ENCODE measurements at places on chromosomes 6 and 20.

- DNase-seq, result peak; percentile 6
Measured at GRCh38 chr6:35449287-35449881, 2.8 kb upstream of the FANCE start.

GRCh38 chr20:23242556-23243180, 107.9 kb upstream of the NXT1 start:
- DNase-seq, result no peak

GRCh38 chr6:161064915-161065314, 73.3 kb downstream of the MAP3K4 start:
- DNase-seq, result no peak

DNA sequence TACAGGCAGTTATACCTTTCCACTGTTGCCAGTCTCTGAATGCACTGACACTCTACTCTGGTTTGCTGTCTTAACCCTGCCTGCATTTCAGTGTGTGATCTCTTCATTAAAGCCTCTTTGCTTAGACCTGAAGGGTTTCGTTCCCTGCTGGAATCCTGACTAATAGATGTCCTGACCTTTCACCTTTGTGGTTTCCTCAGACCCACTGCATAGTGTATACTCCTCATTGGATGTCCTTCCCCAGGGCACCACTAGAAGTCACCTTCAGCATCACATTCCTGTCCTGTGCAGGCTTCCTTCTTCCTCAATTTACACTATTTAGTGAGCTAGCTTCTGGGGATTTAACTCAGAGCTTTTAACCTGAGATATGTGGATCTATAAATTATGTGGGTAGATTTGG, 120.6 kb downstream of the RCAN2 start:
- no peak for DNase-seq

DNA sequence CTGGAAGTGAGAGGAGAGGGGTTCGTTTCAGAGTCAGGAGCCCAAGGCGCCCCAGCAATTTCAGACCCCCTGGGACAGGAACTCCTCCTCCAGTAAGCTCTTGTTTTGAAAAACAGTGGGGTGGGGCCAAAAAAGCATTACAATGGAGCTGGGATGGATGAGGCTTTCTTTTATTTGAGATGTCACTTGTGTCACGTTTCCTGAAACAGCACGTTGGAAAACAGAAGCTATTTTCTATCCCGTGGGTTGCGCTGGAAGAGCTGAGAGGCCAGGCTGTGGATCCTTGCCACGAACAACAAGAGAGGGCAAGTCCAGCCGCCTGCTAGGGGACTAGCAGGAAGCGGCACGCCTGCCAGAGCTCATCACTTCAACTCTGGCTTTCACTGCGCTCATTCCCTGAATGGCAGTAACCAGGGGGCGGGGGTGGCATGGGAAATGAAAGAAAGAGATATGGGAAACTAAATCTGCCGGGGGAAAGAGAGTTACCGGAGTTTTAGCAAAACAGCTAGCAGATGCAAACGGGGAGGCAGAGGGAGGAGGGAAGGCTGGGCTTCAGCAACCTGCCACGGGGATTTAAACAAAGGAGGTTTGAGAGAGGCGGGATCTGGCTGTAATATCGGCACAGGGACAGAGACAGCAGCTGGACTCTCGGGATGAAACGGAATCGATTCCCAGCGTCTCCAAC, 34.6 kb downstream of the GCNT2 start:
- DNase-seq, result no peak

DNA sequence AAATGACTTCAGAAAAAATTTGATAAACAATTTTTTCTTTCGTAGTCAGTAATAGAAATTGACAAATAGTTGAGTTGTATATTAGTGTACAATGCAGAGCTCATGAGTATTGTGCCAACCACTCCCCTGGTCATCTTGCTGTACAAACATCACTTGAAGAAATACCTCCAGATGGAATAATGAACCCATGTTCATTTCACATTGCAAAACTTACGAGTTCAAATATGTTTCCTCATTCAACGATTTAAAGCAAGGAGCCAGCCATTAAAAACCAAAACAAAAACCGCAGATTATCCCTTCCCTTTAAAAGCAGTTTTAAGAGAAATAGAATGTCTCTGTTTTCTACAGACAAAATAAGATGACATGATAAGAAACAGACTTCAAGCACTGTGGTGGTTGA, 62.5 kb downstream of the RALGAPA2 start:
- DNase-seq, result no peak

GRCh38 chr6:116267836-116268588, 11.7 kb downstream of the TSPYL1 start:
- no peak for DNase-seq

DNA sequence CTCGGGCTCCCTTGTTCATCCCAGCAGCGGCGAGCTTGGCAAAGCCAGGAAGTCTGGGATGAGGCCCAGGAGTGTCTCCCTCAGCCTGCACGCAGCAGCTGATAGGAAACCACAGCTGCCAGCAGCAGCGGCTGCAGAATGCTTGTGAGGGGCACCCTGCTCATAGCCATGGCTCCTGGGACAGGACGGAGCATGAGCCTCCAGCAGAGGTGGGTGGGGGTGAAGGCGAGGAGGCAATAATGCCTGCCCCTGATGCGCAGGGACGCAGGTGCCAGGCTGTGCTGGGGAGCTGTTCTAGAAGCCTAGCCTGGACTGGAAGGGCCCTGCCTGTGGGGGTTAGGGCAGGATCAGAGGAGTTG, 157.9 kb downstream of the CD83 start:
- no peak for DNase-seq

- DNase-seq, result no peak
Measured at GRCh38 chr20:60787276-60787675, 464.8 kb upstream of the CDH4 start.

Data from stimulated activated naive CD4-positive, alpha-beta T cell (primary cell).